ENCODE measurements at places on chromosomes 3 and 15. TPM values are rescaled to one million over a fixed set of nuclear protein-coding genes. Genes with fewer than 3 reads are reported as not detected.

MESP2 gene
- polyA plus RNA-seq: 0.39 TPM

RNF168 gene
- polyA plus RNA-seq: 2.4 TPM

DNA sequence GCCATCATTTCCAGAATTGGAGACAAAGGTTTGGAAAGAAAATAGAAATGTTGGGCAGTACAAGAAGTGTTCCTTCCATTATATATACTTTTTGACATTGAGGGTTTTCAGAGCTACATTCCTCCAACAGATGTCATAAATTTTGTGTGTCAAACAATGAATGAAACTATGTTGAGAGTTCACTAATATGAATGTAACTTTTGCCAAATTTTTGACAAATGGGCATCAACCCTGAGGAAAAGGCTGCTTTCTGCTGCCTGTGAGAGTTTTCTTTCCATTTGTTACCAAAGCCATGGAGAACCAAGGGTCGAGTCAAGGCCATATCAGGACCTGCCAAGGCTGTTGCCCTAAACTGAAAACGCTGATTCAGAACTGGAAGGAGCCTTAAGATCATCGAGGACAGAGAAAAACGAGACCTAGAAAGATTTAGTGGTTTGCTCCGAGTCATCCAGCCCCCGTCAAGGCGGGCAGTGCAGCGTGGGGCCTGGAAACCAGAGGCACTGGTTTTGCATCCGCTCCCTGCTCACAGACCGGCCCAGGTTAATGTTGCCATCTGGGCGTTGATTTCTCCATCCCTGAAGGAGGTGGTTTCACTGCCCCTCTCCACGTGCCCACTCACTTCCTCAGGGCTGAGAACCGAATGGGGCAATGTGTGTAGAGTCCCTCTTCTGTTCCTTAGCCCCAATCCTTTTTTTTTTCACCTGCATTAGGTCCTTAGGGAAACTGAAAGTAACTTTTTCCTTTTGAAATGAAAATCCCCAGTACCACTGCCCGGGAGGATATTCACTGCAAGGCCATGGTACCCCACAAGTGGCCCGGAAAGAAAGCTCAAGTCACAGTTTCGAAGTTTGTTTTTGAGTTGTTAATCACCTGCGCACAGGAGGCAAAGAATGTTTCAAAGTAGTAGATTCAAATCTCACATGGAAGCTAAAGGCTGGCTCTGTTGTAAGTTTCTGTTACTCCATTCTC is 32.8 kb downstream of the TPM1 start:
- DNase-seq: no peak

GRCh38 chr3:68703066-68703465 is 229.3 kb downstream of the TAFA4 start:
- no peak for DNase-seq

- DNase-seq: no peak
Observed at GRCh38 chr3:10944866-10945265, 47.7 kb upstream of the SLC6A1 start.

- DNase-seq: no peak
Observed at GRCh38 chr3:8154617-8155016, 347.0 kb upstream of the LMCD1 start.

DNA sequence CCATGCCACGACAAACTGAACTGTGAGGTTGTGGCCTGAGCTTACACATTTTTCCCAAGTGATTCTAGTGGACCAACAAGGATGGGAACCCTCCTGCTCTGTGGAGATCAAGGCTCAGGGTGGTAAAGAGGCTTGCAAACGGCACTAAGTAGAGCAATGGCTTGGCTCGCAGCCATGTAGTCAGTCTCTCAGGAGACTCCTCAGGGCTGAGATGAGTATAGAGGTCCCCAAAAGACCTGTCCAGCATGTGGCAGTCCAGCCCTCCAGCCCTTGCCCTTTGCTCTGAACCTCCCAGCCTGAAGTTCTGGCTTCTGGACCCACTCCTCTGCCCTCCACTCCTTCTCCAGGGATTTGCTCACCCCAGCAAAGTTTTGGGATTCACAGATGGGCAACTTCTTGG is 8.3 kb upstream of the CAMP start:
- DNase-seq: no peak

DNA sequence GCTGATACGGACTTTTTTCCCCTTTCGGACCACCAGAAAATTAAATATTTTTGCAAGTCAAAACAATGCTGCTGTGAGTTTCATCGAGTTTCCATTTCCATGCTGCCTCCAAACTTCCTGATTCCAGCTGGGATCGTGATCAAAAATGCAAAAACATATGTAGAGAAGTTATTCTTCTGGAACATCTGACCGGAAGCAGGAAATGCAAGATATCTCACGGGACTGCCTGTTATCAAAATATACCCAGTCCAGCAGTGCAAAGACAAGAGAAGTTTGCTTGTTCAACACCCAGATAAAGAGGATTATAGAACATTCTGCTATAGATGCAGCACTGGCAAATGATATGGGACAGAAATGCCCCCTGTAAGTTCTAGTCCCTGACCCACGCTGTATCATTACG is 726.7 kb upstream of the NR2F2 start:
- DNase-seq: no peak

- DNase-seq: no peak
Observed at GRCh38 chr3:191008074-191008473, 145.6 kb upstream of the GMNC start.

All from BJ (cell line).